ENCODE measurements at places on chromosomes 11 and 22.

- DNase-seq, result no peak
Measured at GRCh38 chr11:19905280-19905853, 192.7 kb downstream of the NAV2 start.

- DNase-seq, result no peak
Measured at GRCh38 chr22:23485490-23485889, 94.6 kb downstream of the IGLL1 start.

DNA sequence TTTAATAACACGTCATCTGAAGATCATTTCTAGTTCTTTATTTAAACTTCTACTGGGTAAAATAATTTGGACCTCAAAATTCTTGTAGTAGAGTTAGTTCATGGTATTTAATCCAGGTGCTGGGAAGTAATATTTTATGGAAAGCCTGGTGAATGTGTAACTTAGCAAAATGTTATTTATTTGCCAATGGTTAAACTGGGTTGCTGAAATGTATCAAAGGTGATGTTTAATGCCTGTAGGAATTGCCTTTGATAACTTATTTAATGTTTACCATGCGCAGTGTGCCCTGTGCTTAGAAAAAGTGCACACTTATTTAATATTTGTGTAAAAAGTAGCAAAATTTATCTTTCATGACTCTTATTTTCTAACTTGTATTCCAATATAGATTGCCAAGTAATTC, 11.2 kb downstream of the OR5M11 start:
- no peak for DNase-seq

GRCh38 chr11:128273736-128274135, 313.6 kb downstream of the ETS1 start:
- no peak for DNase-seq

DNA sequence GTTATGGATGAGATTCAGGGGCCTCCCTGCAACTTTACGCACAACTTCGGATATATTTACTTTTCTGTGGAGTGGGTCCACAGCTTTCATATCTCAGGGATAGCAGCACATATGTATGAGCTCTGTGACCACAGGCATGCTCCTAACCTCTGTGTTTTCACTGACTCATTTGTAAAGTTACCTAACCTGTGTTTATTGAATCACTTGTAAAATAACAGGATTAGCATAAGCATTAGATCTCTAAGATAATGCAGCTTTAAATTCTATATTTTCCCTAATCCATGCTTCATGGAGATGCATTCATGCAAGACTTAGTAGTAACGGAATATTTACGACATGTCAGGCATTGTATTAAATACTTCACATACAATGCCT, 47.9 kb upstream of the DDI1 start:
- DNase-seq, result no peak
